ENCODE measurements at places on chromosomes 1 and 21.

DNA sequence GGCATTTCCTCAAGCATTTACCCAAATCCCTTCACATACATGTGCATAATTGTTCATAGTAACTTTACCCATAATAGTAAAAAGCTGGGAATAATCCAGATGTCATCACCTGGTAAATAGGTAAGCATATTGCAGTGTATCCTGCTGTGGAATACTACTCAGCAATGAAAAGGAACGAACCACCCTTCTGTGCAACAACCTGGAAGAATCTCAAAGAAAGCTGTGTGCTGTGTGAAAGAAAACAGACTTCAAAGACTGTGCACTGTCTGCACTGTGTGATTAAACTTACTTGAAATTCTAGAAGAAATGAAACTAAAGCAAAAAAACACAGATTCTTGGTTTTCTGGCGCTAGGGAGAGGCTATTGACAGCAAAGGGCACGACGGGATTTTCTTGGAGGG is 13.5 kb downstream of the TFF2 start:
- no peak for DNase-seq

DNA sequence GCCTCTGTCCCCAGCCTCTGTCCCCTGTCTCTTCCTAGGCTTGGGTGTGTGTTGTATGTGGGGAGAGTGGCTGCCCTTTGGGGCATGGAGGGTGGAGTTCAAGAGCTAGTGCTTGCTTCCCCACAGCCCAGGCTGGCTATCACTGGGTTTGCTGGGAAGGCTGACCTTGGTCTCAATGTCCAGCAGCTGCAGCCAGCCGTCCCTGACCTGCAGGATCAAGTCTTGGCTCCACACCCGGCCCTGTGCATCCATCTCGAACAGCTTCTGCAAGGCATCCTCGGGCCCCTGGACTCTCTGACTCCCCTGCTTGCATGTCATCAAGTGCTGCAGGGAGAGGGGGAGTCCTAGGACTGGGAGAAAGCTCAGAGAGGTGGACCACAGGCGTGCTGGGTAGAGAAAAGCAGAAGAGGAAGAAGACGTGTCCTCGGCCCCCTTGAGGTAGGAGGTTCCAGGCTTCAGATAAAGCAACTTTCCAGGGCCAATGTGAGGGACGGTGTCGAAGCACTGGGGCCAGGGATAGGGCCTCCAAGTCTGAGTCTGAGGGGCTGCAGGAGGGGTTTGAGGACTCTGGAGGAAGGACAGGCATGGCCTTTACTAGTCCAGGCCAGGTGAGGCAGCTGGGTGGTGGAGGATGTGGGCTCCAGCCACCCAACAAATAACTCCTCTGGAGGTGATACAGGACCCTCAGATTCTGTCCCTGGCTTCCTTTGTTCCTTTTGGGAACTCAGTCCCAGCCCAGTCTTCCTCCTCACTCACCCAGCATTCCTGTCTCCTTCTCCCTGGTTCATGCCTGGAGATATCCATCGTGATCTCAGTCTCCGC is 4.0 kb downstream of the EPS8L3 start:
- DNase-seq, result no peak

GRCh38 chr1:73909043-73909562 is 288.9 kb downstream of the LRRIQ3 start:
- DNase-seq, result no peak

- DNase-seq, result no peak
Measured at GRCh38 chr1:34829250-34829649, 30.3 kb downstream of the SMIM12 start.

- DNase-seq, result no peak
Measured at GRCh38 chr1:241985787-241986186, 13.1 kb downstream of the MAP1LC3C start.

- no peak for DNase-seq
Measured at GRCh38 chr1:24966121-24966723, 36.1 kb upstream of the RUNX3 start.

DNA sequence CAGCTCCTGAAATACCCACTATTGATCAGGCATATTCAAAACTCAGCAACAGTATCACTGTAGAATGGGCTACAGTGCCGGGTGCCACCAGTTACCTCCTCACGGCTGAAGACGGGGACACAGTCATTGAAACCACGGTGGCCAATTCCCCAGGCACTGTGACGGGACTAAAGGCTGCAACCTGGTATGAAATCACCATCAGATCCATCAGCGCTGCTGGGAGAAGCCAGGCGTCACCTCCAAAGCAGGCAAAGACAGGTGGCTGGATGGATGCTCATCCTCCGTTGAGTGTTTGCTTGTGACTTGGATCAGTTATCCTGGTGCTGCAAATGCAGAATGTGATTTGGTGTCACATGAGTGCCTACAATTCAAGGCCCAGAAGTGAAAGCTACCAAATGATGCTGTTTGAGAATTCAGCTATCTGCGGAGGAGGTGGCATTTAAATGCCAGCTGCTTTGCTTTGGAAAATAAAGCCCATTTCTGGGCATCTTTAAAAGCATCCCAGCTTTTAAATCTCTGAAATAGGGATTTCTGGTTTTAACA is 5.1 kb downstream of the FNDC7 start:
- no peak for DNase-seq

GRCh38 chr1:160724465-160725242 is 13.0 kb upstream of the CD48 start:
- DNase-seq, result no peak

GRCh38 chr21:29207201-29207600 is 76.8 kb downstream of the MAP3K7CL start:
- DNase-seq, result no peak

GRCh38 chr1:228212415-228212965 is 4.6 kb downstream of the OBSCN start:
- no peak for DNase-seq

- no peak for DNase-seq
Measured at GRCh38 chr1:22872981-22873664, 99.5 kb downstream of the LACTBL1 start.

GRCh38 chr1:180863158-180863775 is 49.4 kb upstream of the KIAA1614 start:
- DNase-seq, result no peak

- no peak for DNase-seq
Measured at GRCh38 chr1:113684153-113684541, 75.1 kb downstream of the PHTF1 start.

DNA sequence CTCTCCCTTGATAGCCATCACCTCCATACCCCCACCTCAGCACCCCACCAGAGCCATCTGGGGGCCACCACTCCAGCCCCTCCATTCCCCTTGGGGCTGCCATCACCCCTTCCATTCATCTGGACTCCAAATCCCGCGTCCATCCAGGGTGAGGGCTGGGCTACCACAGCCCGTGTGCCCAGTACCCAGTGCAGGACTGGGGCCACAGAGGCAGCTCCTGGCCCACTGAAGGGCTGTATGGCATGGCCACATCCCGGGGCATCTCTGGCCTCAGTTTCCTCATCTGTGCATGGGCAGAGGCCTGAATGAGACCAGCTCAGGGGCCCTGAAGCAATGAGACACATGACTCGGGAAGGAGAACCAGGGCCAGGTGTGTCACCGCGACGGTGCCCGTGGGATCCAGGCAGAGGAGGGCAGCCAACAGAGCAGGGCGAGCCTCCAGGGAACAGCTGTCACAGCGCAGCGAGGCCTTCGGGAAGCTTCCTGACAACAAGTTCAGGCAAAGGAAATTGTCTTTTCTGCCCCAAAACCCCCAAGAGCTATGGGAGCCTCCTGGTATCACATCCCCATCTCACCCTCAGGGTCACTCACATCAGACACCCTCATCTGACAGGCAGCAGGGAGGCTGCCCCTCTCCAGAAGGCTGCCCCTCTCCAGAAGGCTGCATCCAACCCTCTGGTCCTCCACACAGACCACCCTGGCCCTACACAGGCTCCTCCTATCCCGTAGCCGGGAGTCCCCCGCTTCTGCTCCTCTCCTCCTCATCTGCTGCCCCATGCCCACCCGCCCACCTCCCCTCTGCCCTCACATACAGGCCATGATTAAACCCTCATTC is 76.3 kb downstream of the MEGF6 start:
- DNase-seq, result no peak

DNA sequence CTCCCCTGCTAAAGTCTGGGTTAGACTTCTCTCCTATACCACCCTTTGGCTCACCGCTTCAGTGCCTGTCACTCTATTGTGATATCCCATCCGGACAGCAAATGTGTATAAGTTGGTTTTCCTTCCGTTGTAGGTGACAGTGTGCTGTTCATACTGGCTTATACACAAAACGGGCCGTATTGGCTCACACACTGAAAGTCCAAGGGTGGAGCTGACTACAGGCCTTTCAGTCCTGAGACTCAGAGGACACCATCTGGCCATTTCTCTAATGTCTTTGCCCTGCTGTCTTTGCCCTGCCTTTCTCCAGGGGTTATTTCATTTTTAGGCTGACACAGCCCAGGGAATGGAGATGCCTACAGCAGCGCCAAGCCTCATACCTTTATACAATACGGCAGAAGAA is 90.7 kb downstream of the URB2 start:
- DNase-seq, result no peak
